T-cell (primary cell): ENCODE measurements at places on chromosomes 4 and X.

GRCh38 chrX:12865359-12865758 lies 1.5 kb upstream of the TLR7 start:
- no peak for DNase-seq

DNA sequence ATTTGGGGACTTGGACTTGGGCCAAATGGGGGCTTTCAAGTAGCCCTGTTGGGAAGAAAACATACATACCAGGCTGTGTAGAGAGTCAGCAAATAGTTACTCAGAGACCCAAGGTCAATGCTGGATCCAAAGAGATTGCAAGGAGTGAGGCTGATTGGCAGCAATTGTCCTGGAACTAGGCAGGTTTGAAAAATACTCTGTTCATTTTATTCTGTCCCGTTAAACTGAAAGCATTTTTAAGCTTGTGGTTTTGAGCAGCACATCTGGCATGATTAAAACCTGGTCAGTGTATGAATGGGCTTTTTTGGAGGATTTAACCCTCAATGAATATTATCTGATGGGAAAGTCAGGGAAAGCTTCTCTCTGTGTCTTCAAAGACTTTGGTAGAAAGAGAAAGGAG lies 294.3 kb upstream of the BOD1L1 start:
- no peak for DNase-seq

DNA sequence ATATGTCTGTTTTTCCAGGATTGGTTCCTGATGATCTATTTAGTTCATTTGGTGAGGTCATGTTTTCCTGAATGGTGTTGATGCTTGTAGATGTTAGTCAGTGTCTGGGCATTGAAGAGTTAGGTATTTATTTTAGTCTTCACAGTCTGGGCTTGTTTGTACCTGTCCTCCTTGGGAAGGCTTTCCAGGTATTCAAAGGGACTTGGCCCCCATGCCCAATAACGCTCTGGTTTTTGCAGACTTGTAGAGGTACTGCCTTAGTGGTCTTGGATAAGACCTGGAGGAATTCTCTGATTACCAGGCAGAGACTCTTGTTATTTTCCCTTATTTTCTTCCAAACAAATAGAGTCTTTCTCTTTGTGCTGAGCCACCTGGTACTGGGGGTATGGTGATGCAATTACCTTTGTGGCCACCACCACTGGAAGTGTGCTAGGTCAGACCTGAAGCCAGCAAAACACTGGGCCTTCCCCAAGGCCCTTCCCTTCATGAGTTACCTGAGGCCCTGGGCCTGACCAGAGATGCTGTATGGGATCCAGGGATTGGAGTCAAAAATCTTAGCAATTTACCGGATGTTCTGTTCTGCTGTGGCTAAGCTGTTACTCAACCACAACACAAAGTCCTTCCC lies 63.3 kb upstream of the RXFP1 start:
- DNase-seq: no peak

DNA sequence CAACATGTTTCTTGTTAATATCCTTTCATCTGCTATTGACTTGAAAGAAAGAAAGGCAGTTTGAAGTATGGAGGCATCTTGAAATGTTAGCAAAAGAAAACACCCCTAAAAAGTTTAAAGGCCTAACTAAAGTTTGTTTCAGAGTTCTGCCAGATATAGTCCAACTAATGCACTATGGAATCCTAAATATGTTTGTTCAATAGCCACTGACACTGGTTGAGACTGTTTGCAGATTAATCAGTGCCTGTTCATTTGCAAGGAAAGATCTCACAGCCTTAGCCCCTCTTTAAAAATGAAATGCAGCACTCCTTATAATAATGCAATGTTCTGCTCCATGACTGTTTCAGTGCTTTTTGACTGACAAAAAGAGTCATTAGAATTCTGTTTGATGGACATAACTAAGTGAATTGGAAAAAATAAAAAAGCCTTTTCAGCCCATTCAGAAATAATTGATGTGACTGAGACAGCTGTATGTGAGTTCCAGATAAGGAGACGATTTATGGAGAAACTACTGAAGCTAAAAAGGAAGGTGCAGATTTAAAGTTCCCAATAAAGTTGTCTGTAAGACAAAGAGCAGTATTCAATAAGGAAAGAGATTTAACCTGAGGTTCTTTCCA lies 192.0 kb downstream of the PCDH7 start:
- no peak for DNase-seq

DNA sequence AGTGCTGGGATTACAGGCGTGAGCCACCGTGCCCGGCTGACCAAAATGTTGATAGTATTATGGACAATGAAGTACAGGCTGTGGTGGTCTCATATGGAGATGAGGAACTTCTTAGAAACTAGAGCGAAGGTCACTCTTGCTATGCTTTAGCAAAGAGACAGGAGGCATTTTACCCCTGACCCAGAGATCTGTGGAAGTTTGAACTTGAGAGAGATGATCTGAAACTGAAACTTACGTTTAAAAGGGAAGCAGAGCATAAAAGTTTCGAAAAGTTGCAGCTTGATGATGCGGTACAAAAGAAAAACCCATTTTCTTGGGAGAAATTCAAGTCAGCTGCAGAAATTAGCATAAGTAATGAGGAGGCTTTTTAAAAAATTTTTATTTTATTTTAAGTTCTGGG lies 8.5 kb upstream of the CTAG2 start:
- no peak for DNase-seq

DNA sequence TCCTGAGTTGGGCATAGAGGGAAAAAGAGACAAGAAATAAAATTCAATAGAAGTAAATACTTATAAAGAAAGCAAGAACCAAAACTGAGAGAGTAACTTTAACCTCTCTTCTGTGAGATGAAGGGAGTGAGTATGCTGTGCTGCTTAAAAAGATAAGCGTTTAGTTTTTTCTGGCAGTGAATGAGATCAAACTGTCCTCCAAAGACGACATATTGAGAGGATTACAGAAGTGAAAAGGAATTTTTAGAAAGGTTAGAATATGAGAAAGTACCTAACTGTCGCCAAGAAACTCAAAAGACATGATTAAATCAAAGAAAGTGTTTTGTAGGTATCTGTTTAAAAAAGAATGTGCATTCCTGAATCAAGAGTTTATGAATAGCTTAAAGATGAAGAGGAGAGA lies 16.0 kb downstream of the GAB1 start:
- DNase-seq: no peak
